Keratinocyte (primary cell): ENCODE measurements at places on chromosomes 13 and 19.

GRCh38 chr13:37919329-37919880 is 49.8 kb upstream of the TRPC4 start:
- no peak for DNase-seq

DNA sequence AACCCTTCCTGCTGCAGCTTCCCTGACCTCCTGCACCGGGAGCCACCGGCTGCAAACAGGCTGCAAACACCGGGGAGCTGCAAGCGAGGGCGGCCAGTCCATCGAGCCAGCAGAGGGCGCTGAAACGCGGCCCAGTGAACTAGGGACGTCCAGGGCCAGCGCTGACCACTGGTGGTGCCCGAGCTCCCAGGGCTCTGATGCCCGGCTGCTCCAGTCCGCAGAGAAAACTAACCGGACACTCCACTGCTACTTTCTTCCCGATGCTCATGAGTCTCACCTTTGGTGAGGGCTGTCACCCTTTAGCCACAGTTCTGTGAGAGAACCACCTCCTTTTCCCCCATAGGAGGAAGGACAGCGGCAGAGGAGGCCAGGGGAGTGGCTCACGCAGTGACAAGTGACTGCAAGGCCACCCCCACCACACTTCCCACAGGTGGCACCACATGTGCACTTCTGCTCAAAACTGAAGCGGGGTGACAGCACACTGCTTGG is 82.8 kb upstream of the MTIF3 start:
- no peak for DNase-seq

- peak; percentile 91 for DNase-seq
These were observed 7.4 kb upstream of the ESD start for GRCh38 chr13:46804391-46804815.

GRCh38 chr13:100213576-100213975 is 124.7 kb downstream of the PCCA start:
- DNase-seq = no peak

DNA sequence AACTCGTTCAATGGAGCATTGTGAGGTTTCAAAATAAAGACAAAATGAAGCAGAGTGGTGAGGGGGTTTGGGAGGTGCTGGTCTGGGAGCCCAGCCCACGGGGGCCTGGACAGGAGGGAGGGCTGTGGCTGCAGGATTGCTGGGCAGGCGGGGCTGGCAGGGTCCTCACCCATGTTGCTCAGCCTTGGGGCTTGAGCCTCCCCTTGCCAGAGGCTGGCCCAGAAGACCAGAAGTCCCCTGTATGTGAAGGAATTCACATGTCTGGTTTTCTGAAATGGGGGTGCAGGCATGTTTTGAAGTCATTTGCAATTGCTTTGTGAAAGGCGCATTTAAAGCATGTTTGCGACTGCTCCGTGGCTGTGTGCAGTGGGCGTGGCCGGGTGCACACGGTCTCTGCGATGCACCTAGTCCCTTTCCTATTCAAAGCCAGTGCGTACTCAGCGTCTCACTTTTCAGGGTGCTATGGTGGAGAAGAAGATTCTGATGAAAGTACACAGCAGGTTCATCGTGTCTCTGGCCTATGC is 2.3 kb downstream of the GRK1 start:
- DNase-seq = no peak

GRCh38 chr19:13974073-13974472 is 21.8 kb downstream of the DCAF15 start:
- peak; percentile 54 for DNase-seq

GRCh38 chr13:28581451-28581850 is 77.5 kb upstream of the POMP start:
- DNase-seq = no peak

- no peak for DNase-seq
These were observed 263.7 kb downstream of the DACH1 start for GRCh38 chr13:71603255-71603654.

- DNase-seq = no peak
These were observed 913 bp downstream of the MZF1 start for GRCh38 chr19:58572026-58572817.

- DNase-seq = no peak
These were observed 58.3 kb downstream of the KLF2 start for GRCh38 chr19:16382775-16383543.

GRCh38 chr19:57362419-57362818 is 932 bp upstream of the TRAPPC2B start:
- no peak for DNase-seq

GRCh38 chr19:50046649-50047503 is 21.1 kb downstream of the ZNF473 start:
- no peak for DNase-seq

GRCh38 chr19:17025991-17026658 is 485 bp downstream of the CPAMD8 start:
- DNase-seq = no peak

- no peak for DNase-seq
These were observed 76.8 kb upstream of the CACNA1A start for GRCh38 chr19:13583114-13583513.

GRCh38 chr19:19654441-19654840 is 9.0 kb downstream of the ATP13A1 start:
- DNase-seq = no peak

DNA sequence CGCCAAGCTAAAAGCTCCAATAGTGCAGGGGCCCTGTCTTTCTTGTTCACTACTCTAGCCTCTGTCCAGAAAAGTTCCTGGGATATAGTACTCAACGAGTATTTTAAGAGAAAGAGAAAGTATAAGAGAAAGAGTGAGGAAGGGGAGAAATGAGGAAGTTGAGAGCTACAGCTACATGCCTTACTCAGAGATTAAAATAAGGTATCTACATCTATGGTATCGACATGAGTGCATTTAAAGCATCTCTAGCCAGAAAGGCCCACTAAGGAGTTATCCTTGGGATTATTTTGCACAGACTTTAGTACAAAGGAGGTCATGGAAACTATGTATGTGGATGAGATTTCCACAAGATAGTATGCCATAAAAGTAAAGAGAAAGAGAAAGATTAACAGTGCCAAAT is 28.5 kb downstream of the MYCBP2 start:
- no peak for DNase-seq

DNA sequence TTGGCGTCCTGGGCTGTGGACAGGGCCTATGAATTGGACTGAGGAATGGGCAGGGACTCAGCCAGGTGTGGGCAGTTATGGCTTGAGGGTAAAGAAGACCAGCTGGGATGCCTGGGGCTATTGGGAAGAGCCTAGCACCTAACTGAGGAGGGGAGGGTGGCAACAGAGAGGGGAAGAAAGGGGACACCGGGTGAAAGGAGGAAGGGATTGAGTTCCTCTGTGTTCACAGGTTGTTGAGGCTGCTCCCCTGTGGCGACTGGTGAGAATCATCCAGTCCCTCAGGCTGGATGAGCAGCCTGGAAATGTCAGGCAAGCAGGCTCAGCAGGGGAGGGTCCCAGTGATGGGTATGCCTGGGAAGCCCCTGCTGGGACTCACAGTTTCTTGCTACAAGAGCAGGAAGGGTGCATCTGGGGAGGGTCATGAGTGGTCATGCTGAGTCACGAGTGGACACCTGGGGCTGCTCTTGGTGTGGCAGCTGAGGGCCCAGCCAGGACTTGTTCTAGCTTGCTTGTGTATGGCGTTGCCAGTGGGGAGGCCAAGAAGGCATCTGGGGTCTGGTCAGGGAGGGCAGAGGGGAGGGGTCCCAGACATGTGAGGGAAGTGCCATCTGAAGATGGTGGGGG is 1.4 kb downstream of the ZNF324 start:
- DNase-seq = no peak

- DNase-seq = no peak
These were observed 11.5 kb downstream of the EPN1 start for GRCh38 chr19:55686311-55687050.

DNA sequence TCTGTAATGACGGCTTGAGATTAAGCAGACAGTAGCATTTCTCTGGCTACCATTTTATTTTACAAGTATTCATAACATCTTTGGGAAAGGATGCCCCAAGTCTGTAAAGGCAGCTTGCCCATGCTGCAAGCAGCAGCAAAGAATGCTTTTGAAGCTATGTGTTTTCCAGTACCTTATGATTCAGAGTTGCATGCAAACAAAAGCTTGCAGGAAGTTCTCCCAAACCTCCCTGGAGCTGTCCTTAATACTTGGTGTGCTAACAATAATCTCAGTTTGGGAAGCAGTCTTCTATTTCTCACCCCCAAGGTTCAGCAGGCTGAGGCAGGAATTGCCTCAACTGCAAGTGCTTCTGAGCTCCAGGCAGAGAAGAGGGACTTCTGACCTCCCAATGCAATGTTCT is 60.8 kb downstream of the CCNA1 start:
- DNase-seq = no peak

- no peak for DNase-seq
These were observed 276.3 kb upstream of the SOX1 start for GRCh38 chr13:111790621-111791020.

DNA sequence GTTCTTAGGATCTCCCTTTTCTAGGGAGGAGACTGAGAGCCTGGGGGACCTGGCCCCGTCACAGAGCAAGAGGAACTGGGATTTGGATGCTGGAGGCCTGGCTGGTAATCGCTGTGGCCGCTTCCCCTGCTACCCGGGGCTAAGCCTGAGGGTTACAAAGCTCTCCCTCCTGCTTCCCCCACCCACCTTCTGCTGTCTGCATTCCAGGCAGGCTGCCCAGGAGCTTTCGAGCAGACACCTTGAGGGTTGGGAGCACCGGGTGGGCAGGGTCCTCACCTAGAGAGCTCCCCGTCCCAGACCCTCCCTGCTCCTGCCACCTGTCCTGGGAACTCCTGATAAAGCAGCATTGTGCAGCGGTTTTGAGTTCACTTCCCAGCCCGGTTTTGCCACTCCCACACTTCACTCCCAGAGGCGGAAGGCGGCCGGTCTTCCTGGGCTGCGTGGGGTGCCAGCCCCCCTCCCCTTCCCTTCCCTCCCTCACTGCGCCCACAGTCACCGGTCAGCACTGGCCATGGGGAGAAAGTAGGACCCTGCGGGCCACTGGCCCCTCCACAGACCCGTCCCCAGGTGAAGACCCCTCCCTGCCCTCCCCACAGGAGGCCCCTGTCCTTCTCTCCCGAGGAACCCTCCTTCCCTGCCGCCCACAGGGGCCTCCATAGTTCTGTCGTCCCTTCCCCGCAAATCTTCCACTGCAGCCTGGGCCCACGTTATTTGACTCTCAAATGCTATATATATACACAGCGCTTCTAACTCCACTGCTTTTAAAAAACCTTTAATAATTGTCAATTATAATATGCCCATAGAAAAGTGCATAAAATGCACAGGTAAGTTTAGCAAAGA is 8.1 kb downstream of the PAK4 start:
- no peak for DNase-seq

- no peak for DNase-seq
These were observed 352.7 kb upstream of the SGCG start for GRCh38 chr13:22828081-22828480.

DNA sequence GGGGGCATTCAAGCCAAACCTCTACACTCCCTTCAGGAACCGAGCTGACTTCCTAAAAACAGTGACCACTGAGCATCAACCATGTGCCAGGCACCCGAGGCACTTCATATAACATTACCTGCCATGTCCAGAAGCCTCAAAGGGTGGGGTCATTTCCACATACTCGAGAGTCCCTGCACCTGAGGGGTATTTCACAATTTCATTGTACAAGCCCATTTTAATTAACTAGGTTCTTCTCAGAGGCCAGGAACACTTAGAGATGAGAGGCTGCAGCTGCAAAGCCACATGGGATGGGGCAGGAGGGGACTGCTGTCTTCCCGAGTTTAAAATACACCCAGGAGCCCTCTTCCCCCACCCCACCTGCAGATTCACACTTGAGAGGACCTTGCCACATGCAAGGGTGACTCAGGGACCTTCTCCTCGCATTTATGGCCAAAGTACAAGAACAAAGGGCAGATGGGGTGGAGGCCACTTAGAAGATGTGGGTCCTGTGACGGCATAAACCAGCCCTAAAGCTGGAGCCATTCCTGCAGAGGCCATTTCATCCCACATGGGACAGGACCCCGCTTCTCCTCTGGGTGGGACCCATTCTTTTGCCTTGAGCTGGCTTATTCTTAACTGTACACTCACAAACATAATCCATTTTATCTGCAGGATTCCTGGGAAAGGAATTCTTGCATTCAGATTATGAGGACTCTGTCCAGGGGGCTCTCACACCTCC is 43.9 kb downstream of the RAB20 start:
- DNase-seq = no peak

DNA sequence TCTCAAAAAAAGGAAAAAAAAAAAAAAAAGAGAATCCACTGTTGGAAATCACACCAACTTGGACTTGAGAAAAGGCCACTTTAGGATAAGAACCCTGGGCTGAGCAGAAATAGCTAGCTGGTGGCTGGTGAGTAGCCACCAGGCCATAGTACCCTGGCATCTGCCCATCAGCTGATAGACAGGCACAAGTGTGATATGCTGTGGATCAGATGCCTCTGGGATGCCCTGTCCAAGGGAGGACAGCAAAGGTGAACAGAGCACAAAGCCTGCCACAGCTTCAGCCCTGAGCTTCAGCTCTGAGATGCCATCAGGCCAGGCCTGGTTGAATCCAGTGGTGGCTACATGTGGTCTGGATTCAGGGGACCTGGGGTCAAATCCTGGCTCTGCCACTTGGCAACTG is 8.7 kb downstream of the SIRT2 start:
- DNase-seq = no peak

DNA sequence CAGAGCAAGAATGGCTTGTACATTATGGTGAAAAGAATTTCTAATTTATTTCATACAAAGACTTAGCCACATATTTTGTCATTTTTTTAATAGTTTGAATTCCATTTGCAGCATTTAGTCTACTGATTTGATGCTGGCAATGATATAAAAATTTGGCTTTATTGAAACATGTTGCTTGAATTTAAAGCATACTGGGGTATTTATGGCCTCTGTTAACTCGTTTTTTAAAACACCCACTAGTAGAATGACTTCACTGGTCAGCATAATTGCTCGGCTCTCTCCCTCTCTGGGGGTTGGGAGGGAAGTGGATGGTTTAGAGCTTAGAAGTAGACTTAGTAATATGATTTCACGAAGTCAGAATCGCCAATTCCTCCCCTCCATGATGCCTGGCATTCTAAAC is 354.9 kb upstream of the HTR2A start:
- no peak for DNase-seq

GRCh38 chr13:109569958-109570711 is 216.2 kb downstream of the IRS2 start:
- DNase-seq = no peak

GRCh38 chr13:46598820-46599180 is 45.8 kb downstream of the LRCH1 start:
- no peak for DNase-seq

DNA sequence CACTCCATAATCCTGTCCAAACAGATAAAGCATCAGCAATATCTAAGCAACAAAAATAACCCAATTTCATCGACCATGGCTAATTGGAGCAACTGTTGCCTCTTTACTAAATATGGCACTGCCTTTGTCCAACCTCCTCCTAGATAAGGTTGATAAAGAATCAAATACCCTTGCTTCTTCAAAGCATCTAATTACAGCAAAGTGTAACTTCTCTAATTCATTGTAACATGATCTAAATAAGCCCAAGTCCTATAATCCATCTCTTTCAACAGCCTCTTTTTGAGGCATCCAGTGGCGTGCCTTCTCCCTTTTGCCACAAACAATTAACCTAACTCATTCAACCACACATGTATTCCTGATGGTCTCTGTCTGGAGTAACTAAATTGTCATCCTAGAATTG is 81.7 kb upstream of the KLHL1 start:
- DNase-seq = no peak
